ENCODE measurements at places on chromosomes 4 and X. TPM values are rescaled to one million over a fixed set of nuclear protein-coding genes. Genes with fewer than 3 reads are reported as not detected.

GRCh38 chr4:187849556-187850225, 145.9 kb upstream of the ZFP42 start:
- no peak for DNase-seq

MAGEA4 gene
- not detected for total RNA-seq

PTPN13 gene
- 7.5 TPM for total RNA-seq

DDIT4L gene
- 2.7 TPM for total RNA-seq

GRCh38 chr4:2789793-2790582, 2.9 kb upstream of the SH3BP2 start:
- DNase-seq, result no peak

DNA sequence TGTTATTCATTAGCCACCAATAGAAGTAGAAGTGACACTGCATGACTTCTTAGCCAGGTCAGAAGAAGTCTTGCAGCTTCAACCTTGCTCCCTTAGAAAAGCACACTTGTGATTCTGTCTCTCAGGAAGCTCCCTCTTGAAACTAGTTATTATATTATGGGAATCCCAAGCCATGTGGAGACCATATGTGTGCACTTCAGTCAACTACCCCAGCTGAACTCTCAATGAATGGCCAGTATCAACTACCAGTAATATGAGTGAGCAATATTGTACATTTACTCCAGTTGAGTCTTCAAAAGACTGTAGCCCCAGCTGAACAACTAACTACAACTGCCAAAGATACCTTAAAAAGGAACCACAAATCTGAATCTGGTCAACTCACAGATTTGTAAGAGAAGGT, 77.1 kb upstream of the GABRA3 start:
- DNase-seq, result no peak

ARFIP1 gene
- 18.9 TPM for total RNA-seq

DNA sequence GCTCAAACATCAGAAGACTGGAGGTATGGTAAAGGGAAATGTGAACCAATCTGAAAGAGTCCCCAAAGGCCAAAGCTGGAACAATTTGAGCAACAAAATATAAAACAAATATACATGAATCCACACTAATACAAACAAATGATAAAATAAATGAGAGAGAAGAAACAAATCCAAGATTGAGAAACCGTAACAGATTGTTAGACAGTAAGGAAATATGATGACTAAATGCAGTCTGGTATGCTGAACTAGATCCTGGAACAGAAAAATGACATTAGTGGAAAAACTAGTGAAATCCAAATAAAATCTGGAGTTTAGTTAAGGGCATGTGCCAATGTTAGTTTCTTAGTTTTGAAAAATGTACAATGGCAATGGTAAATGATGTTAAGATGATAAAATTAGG, 15.9 kb downstream of the PPA2 start:
- DNase-seq, result no peak

DNA sequence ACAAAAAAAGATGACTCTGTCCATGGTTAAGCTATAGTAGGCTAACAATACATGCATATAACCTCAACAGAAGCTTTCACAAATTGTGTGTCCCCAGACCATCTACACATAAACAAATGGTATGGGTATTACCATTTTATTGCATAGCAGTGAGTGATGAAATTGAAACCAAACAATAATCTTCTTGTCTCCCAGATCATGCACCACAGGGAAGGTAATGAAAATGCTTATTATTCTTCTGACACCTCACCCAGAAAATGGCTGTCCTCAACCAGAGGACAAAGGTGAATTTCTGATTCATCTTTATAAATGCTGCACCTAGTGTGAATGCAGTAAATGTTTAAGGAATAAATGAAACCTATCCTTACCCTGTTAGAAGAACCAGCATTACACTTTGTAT, 8.0 kb downstream of the PRSS12 start:
- DNase-seq, result no peak

DNA sequence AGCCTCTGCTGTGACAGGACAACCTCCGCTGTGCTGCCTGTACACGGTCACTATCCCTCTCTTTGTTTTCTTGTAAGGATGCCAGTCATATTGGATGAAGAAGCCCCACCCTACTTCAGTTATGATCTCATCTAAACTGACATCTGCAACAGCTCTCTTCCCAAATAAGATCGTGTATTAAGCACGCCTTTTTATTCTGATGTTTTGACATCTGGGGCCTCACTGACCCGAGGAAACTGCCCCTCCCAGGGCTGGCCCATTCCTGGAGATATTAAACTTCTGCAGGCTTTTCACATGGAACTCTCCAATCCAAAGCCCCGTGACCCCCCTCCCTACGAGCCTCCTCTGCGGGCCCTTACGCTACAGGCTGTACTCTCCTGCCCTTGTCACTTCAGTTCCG, 232.0 kb downstream of the ARHGAP10 start:
- no peak for DNase-seq

GRCh38 chrX:154096140-154097002, 1.1 kb downstream of the MECP2 start:
- peak; percentile 58 for DNase-seq

- no peak for DNase-seq
These were observed 264.5 kb upstream of the EMCN start for GRCh38 chr4:100782356-100782755.

DNA sequence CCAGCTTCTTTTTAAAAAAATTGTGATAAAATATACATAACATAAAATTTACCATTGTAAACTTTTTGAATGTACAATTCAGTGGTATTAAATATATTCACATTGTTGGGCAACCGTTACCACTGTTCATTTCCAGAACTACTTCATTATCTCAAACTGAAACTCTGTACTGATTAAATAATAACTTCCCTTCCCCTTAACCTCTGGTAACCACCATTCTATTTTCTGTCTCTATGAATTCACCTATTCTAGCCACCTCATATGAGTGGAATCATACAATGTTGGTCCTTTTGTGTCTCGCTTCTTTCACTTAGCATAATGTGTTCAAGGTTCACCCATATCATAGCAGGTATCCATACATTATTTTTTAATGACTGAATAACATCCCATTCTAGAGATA, 8.3 kb downstream of the GPR50 start:
- no peak for DNase-seq

DNA sequence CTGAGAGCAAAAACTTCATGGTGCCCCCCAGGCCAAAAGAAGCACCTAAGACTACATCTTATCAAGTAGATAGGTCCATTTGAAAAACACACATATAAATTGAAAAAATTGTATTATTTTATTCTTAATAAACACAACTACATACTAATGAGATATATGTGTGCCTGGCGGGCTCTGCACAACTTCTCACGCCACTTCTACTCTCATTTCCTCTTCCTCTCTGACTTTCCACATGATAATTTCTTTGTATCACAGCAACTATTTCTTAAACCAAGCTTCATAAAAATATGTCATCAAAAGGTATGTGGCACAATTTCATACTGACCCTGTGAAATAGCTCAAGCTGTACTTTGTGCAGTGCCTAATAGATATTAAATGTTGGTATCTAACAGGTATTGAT, 10.7 kb upstream of the NPY2R start:
- DNase-seq, result no peak

AMBN gene
- not detected for total RNA-seq

GRCh38 chr4:142367418-142368180, 478.5 kb downstream of the INPP4B start:
- DNase-seq, result no peak

DNA sequence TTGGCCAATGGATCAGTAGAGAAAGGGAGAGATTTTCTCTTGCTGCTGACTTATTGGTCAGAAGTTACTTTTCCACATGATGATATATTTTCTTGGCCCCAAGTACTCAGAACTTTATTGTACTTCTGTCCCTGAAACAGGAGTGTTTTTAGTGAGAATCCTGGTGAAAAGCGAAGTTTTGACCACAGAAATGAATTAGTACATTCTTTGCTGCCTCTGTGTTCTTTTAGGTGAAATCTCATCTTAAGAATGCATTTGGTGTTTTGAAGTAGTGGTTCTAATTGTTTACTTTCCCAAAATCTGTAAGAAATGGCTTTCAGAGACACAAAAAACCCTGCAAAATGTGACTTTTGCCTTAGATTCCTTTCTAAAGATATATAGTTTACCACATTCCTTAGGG, 240.4 kb downstream of the FRMPD4 start:
- no peak for DNase-seq

GRCh38 chr4:182083671-182084410, 159.4 kb upstream of the TENM3 start:
- no peak for DNase-seq

DNA sequence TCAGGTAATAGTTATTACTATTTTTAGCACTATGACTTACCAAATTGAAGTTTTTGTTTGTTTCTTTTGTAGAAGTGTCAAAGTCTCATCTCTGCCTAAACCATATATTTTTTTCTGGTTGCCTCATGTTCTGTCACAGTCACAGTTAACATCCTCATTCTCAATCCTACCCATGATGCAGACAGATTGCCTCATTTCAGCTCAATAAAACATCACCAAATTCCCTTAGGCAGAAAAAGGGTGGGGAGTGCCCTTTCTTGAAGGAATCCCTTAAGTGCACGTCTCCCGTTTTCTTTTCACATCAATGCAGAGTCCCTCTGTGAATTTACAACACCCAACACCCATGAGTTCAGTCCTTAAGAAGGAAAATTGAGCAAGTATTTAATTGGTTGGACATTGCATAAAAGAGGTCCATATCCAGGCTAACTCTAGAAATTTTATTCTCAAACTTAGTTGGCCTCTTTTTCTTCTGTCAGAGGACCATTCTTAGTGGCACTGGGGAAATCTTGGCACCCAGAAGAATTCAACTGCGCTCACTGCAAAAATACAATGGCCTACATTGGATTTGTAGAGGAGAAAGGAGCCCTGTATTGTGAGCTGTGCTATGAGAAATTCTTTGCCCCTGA, 103.7 kb upstream of the BMPR1B start:
- DNase-seq, result no peak

DCUN1D4 gene
- 60.6 TPM for total RNA-seq

GRCh38 chr4:25936696-25937095, 22.7 kb downstream of the SMIM20 start:
- no peak for DNase-seq

DNA sequence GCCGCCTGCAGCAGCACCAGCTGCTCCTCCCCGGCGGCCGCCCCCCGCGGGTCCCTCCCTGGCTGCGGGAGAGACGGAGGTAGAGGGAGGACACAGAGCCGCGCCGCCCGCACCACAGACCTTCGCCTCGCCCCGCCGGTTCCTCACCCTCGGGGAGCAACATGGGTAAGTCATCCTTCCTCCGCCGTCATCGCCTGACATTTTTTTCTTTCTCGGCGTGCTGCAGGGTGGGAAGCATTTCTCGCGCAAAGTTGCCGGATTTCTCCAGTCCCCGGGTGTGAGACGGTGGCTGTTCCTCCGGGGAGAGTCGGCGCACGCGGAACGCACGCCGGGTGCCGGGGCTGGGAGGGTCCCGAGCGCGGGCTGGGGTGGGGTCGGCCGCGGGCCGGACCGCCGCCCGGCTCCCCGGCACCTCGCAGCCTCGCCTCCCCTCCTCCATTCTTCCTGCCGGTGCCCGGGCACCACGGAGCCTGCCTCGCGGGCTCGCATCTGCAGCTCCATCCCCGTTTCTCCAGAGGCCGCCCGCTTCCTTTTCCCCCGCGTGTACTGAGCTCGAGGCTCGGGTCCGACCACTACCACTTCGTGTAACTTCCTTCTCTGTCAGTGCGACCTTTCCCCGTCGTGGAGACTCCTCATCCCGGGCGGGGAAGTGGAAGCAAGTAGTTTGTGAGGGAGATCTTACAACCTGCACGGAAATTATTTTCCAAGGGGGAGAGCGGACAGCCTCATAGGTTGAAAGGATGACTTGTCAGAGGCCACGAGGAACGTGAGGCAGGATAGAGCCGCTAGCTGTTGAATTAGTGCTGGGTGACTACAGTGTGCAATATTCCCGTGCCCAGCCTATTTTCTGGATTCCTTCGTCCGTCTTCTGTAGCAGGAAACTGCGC, 464 bp downstream of the RAP1GDS1 start:
- DNase-seq, result peak; percentile 70

DNA sequence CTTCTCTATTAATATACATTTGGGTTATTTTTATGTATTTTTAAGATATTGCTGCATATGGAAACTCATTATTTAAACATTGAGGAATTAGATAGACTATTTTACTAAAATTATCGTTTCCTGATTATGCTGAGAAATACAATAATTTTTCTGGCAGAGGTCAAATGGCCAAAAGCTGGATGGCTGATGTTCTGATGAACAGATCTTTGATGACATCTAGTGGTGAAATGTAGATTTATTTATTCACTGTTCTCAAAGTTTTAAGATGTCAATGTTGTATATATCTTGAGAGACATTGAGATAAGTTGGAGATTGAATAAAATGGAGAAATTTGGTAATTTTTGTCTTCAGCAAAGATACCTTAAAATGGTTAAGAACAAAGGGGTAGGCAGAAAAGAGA, 96.2 kb downstream of the UGT8 start:
- no peak for DNase-seq

GPR173 gene
- total RNA-seq, result 2.2 TPM

EMCN gene
- total RNA-seq, result 41.5 TPM

GRCh38 chr4:140122891-140123290, 31.1 kb downstream of the MAML3 start:
- DNase-seq, result no peak

STOX2 gene
- 17.5 TPM for total RNA-seq

- no peak for DNase-seq
These were observed 63.6 kb downstream of the PDLIM5 start for GRCh38 chr4:94515365-94515764.

MSX1 gene
- total RNA-seq, result 2.3 TPM

RAB40A gene
- 0.41 TPM for total RNA-seq

GRCh38 chr4:137599734-137600133, 67.4 kb upstream of the PCDH18 start:
- DNase-seq, result no peak

GPR119 gene
- not detected for total RNA-seq

TLL1 gene
- 4.2 TPM for total RNA-seq

- no peak for DNase-seq
These were observed 157.7 kb downstream of the SMIM20 start for GRCh38 chr4:26071688-26072087.

DNA sequence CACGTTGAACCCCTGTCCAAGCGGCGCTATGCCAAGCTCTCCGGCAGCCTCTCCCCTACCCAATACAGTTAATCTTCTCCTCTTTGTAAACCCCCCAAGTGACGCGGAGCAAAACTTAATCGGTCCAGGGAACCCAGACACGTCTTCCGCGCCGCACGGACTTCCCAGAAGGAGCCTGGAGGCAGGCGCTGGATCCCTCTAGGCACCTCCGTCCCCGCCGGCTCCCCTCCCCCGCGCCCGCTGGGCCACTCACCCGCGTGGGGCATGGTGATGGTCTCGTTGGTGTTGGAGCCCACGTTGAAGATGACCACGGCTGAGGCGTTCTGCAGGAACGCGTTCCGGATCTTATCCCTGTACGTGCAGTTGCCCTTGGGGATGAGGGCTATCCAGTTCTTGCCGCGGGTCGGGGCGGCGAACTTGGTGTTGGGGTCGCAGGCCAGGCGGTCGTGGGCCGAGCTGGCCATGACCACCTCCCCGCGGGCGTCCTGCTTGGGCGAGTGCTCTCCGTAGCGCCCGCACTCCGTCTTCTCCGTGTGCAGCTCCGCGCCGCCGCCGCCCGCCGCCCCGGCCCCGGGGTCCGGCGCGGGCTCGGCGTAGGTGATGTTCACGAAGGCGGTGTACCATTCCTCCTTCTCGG, 1.1 kb downstream of the RNF150 start:
- peak; percentile 24 for DNase-seq

UBA1 gene
- total RNA-seq, result 109 TPM

TMEM271 gene
- total RNA-seq, result not detected

All from right cardiac atrium (tissue), 5 donors.